ENCODE measurements at places on chromosomes 5 and 9.

DNA sequence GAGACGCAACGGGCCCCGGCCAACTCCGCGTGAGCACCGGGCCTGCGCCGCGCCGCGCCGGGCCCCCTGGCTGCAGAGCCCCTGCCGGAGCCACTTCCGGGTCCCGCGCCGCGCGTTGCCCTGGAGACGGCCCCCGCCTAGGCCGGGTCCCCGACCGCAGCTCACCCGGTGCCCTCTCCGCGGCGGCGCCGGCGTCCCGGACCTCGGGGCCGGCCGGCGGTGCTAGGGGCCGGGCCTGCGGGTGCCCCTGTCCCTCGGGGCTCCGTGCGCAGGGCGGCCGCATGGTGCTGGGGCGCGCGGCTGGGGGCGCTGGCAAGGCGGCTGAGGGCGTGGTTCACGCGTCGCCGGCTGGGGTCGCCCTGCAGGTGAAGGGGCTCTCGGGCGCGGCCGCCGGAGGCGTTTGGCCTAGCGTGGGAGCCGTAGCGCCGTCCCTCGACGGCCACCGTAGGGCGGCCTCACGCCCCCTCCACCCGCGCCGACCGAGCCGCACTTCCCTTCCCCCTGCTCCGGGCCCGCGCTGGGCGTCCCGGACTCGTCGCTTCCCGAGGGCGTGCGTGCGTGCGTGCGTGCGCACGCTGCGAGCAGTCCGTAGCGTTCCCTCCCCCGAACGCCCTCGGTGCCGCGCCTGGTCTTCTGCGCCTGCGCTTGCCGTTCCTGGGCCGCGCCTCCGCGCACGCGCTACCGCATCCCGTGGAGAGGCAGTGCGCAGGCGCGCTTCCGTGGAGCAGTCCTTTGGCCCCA, at the start of gene TMEM250:
TSS of gene TMEM250 (minus strand) at position 556 of the 741 bp plus-strand sequence. CDS start 1,975 bp downstream, outside the sequence.
- peak; percentile 95 for DNase-seq

DNA sequence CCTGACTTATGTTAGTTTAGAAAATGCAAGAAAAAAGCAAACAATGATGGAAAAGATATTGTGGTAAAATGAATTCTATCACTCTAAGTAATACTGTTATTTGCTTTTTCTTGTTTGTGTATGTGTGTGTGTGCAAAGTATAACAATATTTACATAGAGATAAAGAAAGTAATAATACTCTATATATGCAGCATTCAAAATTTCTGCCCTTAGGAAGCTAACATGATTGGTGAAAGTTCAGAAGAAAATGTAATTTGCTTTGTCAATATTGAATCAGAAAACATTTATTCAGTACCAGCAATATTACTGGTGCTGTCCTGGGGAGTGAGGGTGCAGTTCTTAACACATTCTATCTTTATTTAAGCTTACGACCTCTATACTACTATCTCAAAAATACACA, 12.9 kb upstream of the PRDM9 start:
- DNase-seq, result no peak

- DNase-seq, result no peak
These were observed 397.1 kb downstream of the DMAC1 start for GRCh38 chr9:7402334-7403027.

DNA sequence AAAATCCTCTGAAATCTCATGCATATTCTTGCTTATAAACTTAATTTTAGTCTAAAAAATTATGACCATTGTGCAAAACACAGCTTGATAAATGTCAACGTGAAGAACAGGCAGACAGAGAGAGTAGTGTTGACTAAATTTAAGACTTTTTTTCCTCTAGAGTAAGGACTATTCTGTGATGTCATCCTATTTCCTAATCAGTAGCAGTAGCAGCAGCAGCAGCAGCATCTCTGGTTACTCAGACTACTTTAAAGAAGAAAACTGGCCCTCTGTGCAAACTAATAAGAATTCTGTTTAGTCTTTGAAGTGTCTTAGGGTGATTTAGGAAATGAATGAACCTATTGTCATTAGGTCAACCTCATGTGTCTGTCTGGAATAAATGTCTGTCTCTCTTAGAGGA, 403.0 kb downstream of the HINT1 start:
- no peak for DNase-seq

DNA sequence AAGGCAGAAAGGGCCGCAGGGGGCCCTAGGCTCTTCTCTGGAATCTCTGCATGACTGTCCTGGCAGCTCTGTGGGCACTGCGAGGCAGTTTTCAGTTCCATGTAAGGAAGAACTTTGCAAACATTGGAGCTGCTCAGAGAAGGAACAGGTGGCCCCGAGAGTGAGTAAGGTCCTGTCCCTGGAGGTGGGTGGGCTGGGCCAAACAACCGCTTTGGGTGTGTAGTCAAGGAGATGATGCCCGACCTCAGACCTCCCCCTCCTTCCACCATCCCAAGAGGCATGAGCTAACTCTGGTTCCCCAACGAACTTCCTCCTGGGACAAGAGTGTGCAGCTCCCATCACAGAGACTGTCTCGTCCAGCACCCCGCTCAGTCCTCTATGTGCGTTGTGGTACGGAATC, 20.5 kb downstream of the CSF1R start:
- DNase-seq, result no peak

- no peak for DNase-seq
These were observed 9.1 kb downstream of the PDCL start for GRCh38 chr9:122819326-122819725.

DNA sequence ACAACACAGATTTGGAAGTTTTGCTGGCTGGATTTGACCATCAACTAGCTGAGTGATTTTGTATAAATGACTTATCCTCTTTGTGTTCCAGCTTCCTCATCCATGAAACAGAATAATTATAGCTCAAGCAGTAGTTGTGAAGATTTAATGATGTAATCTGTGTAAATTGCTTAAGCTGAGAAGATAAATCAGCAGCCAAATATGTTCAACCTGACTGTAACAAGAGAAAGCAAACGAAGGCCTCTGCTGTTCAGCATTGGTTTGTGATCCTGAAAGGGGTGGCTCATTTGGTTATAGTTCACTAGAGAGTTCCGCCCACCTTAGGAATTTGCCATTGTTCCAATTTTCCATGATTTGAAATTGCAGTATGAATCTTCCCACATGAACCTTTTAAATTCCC, 75.7 kb upstream of the CCDC112 start:
- DNase-seq, result no peak

DNA sequence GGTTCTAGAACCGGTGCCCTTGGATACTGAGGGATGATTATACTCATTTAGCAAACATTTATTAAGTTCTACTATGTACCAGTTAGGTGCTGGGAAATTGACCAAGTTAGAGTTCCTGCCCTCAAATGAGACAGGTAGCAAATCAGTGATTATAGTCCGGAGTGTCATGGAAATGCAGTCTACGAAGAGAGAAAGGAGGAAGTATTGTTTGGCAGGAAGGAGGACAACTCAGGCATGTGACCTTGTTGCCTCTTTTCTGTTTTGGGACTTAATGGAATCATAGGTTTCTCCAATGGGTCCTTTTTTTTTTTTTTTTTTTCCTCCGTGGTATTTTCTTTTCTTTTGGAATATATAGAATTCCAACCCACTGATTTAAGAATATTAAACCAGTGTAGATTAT, 28.0 kb downstream of the OSTF1 start:
- no peak for DNase-seq

DNA sequence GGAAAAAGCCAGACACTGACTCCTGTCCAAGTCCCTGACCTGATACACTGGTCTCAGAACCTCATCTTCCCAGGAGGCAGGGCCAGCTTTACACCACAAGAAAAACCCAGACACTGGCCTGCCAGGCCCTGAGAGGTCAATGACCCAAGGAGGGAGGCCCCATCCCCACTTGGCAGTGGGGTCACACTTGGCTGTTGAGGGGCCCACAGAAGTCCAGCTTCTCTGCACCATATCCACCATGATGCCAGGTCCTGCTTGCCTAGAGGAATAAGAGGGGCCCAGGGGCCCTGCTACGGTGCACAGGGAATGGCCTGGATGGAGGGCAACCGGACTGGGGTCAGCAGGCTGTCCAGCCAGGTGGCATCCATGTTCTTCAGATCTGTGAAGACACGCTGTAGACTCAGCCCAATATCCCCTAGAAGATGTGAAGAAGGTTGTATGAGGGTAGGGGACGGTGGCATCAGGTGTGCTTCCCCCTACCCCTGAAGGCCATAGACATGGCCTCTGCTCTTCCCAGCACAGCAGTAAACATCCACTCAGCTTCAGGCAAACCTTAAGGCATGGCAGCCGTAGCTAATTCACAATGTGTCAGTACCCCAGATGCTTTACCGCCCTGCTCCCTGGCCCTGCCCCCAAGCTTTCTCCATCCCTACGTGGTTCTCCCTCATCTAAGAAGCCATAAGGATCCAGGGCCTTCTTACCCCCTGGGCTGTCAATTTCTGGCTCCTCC, 6.7 kb downstream of the IRF1 start:
- DNase-seq, result no peak

DNA sequence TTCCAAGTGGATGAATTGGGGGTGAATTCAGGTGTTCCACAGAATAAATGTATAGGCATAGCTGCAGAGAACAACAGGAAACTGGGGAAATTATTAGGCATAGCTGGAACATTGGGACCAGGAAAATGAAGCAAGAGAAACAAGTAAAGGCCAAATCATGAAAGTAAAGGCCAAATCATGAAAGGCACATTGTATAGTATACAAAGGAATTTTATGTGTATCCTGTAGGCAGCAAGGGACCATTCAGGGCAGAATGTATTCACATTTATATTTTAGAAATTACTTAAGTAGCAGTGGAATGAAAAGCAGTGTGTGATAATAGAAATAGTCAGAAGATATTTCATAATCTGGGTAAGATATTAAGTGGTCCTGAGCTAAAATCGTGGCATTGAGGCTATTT, 127.3 kb upstream of the GRHPR start:
- DNase-seq, result no peak

DNA sequence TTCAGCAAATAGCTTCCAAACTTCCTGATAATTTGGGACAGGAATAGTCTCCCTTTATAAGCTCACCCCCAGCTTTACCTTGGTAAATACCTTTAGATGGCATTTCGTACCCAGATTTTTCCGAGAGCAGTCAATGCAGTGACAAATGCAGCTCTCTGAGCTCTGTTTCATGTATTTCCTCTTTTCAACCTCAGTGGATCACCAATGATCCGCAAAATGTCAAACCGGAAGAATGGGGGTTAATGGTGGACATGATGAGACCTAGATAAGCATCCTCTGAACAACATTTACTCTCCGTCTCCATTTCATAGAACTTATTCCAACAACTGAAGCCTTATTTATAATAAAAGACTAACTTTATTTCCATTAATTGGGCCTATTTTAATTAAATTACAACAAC, 227.3 kb downstream of the MCTP1 start:
- no peak for DNase-seq

DNA sequence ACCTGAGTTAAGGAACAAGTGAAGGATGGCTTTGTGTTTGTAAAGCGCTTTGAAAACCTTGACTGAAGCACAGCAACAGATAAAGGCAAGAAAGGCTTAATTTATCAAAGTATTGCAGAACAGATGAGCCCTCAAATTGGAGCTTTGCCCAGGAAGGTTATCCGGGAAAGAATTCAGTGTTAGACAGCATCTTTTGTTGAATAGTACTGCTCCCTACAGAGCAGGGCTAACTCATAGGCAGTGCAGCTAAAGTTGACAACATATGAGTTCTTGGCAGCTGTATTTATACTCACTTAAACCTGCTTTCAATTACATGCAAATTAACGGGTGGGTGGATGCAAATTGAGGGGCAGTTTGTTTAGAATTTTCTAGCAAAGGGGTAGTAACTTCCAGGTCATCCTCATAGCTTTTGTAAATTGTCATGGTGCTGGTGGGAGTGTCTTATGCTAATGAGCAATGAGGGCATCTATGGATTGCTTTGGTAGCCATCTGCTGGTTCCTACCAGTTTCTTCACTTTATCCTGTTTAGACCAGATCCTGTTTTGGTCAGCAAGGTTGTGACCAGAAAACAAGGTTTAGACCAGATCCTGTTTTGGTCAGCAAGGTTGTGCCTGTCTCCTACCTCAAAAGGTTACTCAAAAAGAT, 105.8 kb downstream of the GDA start:
- DNase-seq, result no peak

DNA sequence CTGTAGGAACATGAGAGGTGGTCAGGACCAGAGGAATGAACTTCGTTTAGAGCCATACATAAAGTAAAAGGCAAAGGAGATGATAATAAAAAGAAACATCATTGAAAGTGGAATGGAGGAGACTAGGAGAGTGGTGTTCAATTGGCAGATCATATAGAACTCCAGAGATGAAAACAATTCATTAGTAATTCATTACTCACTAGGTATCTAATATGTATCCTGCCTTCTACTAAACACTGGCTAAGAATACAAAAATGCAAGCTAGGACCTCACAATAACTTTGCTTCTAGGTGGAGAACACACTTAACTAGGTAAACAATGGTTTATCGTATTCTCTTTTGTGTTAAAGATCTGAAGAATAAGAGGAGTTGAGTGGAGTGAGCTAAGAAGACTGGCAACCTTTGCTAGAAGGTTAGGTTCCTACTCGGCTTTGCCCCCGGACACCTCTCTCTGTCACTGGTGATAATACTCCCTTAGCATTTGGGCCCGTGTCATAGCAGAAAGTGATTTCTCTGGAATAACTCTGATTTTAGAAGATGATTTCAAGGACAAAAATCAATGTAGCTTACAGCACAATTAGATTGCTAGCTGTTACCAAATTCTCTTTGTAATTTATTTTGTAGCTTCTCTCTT, 88.6 kb upstream of the IFNE start:
- no peak for DNase-seq

GRCh38 chr9:93187574-93187973, 3.6 kb downstream of the WNK2 start:
- no peak for DNase-seq

DNA sequence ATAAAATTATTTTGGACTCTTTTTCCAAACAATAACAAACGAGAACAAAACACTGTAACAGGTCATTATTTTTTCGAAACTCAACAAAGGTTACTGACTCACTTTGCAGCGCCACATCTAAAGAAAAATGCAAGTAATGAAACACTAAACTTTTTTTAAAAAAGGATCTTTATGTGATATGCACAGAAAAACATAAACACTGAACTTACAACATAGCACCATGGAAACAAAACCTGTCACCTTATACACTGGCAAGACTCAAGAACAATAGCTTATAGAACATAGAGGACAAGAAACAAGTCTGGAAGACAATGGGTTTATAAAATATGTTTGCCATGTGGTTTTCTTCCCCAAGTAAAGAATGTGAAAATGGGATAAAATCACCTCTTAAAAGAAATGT, 85.2 kb downstream of the AUH start:
- DNase-seq, result no peak

DNA sequence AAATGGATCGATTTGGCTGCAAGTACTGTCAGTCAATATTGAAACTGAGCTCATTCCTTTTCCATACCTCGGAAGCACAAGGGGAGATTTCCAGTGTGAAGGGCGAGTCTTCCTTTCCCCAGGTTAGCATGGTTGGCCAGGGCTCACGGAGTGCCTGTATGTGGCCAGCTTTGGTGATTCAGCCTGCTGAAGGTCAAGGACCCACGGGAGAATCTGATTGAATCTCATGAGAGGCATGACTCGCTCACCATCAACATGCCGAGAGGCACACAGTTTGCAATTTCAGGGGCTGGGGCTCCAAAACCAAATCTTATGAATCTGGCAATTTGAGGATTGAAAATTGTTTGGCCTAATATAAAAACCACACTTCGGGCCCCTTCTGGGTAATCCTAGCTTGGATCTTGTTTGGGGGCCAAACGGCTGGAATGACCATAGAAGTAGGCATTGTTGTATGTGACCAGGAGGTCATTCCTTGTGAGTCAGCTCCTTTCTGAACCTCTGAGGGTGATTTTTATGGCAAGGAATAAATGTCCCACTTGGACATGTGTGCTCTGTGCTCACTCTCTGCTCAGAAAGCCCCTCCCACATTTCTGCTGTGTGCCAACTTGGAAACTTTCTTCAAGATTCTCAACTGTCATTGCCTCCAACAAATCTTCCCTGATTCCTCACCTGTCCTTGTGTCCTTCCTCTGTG, 69.8 kb downstream of the DOCK2 start:
- no peak for DNase-seq
